ENCODE measurements at places on chromosomes 7 and 10. TPM values are rescaled to one million over a fixed set of nuclear protein-coding genes. Genes with fewer than 3 reads are reported as not detected.

Gene NEURL1
- 0.98 TPM for total RNA-seq

- DNase-seq = no peak
These were observed 9.9 kb downstream of the DIP2C start for GRCh38 chr10:679556-679955.

Gene ARMC3
- total RNA-seq = not detected

Gene SPDYE16
- 0.18 TPM for total RNA-seq

- no peak for DNase-seq
These were observed 239.6 kb upstream of the KLF14 start for GRCh38 chr7:130973637-130974036.

Gene FOXP2
- not detected for total RNA-seq

GRCh38 chr7:158970132-158970531 is 113.8 kb downstream of the DYNC2I1 start:
- DNase-seq = no peak

Gene CFAP58
- 0.58 TPM for total RNA-seq

Gene NPC1L1
- total RNA-seq = not detected

Gene OR2A42
- not detected for total RNA-seq

Gene ELN
- not detected for total RNA-seq

- no peak for DNase-seq
These were observed 262.8 kb upstream of the PCDH15 start for GRCh38 chr10:55063811-55064210.

DNA sequence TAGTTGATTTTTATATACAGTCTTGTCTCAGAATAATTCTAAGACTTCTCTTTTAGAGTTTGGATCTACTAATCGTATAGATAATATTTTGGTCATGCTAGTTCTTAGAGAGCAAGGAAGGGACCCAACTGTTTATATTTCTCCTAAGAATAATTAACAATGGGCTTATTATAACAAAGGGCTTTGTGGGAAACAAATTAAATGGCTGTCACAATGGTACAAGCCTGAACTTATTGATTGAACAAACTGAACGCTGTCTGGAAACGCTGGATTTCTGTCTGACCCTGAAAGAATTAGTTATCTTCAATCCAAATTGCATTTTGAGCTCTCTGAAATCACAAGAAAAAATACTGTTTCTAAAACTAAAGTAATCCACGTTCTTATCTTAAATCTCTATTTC is 56.8 kb downstream of the CSTF2T start:
- DNase-seq = no peak

DNA sequence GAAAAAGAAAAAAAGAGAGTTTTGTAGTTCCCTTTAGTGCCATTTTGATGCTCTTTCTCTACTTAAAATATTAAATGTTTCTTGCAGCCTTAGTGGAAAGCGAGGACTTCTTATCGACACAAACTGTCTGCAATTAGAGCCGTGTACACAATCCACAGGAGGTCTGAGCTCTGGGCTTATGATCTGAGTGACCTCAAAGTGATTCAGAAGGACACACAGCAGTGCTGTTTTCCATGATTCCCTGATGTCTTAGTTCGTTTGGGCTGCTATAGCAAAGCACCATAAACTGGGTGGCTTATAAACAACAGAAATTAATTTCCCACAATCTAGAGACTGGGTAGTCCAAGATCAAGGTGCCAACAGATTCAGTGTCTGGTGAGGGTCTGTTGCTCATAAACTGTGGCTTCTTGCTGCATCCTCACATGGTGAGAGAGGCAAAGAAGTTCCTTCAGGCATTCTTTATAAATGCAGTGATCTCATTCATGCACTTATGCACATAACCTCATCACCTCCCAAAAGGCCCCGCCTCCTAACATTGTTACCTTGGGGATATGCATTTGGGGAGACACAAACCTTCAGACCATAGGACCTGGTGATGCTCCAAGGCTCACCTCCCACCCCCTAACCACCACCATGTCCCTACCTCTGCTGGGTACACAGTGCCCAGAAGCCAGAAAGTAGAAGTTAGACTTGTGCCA is 204.5 kb upstream of the GHITM start:
- DNase-seq = no peak

GRCh38 chr7:156554488-156554887 is 86.1 kb upstream of the RNF32 start:
- no peak for DNase-seq

Gene BHLHA15
- total RNA-seq = 0.43 TPM

GRCh38 chr10:92839191-92840085 is 8.9 kb upstream of the EXOC6 start:
- DNase-seq = peak; percentile 55

DNA sequence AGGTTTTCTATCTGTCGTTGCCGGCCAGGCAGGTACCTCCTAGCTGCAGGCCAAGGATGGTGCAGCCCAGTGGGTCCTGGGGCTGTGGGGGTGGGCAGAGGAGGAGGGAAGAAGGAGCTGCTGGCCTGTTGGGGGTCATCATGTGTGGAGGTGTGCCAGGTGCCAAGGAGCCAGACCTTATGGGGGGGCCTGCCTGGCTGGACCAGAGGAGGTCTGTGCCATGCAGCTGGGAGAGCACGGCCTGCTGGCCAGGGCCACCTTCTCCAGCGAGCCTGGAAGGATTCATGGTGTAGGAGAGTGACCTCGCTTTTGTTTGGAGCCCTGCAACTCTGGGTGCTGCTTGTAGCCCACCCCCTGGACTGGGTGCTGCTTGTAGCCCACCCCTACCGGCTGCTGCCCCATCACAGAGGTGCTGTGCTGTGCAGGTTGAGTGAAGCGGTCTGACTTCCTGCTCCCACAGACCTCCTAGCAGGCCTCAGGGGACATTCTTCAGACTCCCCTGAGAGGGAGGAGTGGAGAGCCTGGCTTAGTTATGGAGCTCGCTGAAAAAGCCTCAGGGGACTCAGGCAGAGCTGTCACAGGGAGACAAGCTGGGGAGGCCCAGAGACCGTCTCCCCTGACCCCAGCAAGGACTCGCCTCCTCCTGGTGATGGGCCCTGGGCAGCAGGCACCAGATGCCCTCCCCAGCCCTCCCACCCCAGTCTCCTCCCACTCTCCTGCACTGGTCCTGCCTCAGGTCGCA is 67.7 kb upstream of the AQP1 start:
- DNase-seq = no peak

- DNase-seq = no peak
These were observed 51.6 kb upstream of the MGMT start for GRCh38 chr10:129415215-129416140.

Gene GATA3
- 112 TPM for total RNA-seq

Data from activated CD4-positive, alpha-beta memory T cell treated with anti-CD3 and anti-CD28 coated beads, Interleukin-2, amount 10 ng/mL, durations not matched to agents 7 days and 5 days (primary cell).